ENCODE measurements at places on chromosomes 1 and 21. TPM values are rescaled to one million over a fixed set of nuclear protein-coding genes. Genes with fewer than 3 reads are reported as not detected.

GRCh38 chr1:81071072-81071858, 729.5 kb upstream of the ADGRL2 start:
- no peak for DNase-seq

GRCh38 chr1:31663622-31664452, 19.2 kb upstream of the PEF1 start:
- DNase-seq: peak; percentile 79

KHDRBS1 gene
- polyA plus RNA-seq: 132 TPM

- DNase-seq: peak; percentile 20
These were observed 110.7 kb downstream of the SIPA1L2 start for GRCh38 chr1:232519186-232519585.

DNA sequence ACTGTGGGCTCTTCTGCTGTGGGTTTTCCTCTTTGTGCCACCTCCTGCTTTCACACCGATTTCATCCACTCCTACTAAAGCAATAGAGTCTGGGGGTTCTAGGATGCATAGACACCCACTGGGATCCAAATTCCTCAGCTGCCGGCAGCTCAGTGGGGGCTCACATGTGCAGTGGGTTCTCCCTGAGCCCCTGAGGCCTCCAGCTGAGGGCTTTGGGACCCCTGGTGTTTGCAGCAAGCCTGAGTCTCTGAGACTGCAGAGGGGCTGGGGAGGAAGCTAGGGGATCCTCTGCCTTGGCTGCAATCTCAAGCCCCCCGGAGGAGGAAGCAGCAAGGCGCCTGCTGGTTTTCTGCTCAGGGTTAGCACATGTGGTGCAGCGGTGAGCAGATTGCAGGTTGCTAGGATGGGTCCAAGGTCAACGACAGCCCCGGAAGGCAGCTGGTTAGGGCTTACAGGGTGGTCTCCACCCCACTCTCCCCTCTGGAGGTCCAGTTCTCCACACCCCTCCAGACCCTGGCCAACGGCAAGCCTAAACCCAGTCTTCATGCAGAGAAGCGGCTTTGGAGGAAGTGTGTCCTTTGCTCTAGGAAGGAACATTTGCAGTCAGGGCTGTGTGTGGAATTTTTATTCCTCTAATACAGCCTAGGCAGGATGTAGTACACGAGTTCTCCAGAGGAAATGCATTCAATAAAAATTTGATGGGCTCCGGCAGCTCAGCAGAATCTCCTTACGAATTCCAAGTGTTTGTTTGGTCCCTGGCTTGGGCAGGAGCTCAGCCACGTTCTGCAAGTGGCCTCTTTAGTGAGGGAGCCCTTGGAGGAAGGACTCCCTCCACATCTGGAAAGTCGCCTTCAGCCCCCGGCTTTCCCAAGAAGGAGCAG, 269.1 kb upstream of the VAMP3 start:
- no peak for DNase-seq

- no peak for DNase-seq
These were observed 44.2 kb downstream of the MAP3K7CL start for GRCh38 chr21:29174607-29175013.

- no peak for DNase-seq
These were observed 15.5 kb upstream of the SNX27 start for GRCh38 chr1:151596166-151596953.

GRCh38 chr1:153352523-153352922, 3.9 kb upstream of the PGLYRP4 start:
- DNase-seq: peak; percentile 70

- DNase-seq: no peak
These were observed 144.6 kb upstream of the HMGB4 start for GRCh38 chr1:33719326-33719725.

CITED4 gene
- polyA plus RNA-seq: 1.3 TPM

DNA sequence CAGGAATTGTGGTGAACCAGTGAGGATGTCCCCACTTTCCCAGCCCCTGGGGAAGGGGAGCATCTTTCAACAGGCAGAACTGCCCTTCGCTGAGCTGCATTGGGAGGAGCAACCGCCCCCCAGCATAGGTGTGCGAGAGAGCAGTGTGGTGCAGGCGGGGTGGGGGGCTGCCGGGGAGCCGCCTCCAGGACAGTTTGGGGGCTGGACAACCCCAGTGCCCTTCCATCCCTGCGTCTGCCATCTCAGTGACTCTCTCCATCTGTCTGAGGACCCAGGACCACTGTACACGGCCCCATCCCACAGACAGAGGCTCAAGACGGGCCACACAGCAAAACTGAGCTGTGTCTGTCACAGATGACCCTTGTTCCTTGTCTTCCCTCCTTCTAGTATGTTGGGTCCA, 14.2 kb downstream of the PODN start:
- DNase-seq: no peak

C1orf167 gene
- 10.7 TPM for polyA plus RNA-seq

IRF6 gene
- polyA plus RNA-seq: 0.75 TPM

FBXO2 gene
- 0.50 TPM for polyA plus RNA-seq

- DNase-seq: no peak
These were observed 80.9 kb upstream of the SYT6 start for GRCh38 chr1:114234408-114235124.

TPTE gene
- not detected for polyA plus RNA-seq

DNA sequence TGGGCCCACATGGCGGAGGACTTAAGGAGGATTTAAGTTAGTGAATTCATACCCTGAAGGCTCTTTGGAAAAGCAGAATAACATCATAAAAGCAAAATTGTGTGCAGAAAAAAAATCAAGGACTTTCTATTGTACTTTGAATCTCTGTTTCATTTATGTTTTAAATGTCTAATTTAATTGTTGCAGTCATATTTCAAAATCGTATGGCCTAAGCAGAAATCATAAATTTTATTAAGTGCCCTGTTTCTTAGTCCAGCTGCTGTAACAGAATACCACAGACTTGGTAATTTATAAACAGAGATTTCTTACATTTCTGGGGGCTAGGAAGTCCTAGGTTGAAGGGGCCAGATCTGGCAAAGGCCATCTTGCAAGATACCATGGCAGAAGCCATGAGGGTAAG, 555.6 kb downstream of the LTN1 start:
- DNase-seq: no peak

GRCh38 chr1:214476229-214476985, 75.0 kb downstream of the PTPN14 start:
- no peak for DNase-seq

GRCh38 chr1:222889440-222889839, 74.6 kb downstream of the DISP1 start:
- DNase-seq: no peak

MTARC1 gene
- 5.9 TPM for polyA plus RNA-seq

GRCh38 chr21:33734291-33734690, 92.0 kb downstream of the ITSN1 start:
- no peak for DNase-seq

GRCh38 chr1:224082146-224082545, 31.8 kb upstream of the FBXO28 start:
- no peak for DNase-seq

GRCh38 chr1:203797948-203798655, 2.7 kb downstream of the ZBED6 start:
- DNase-seq: no peak

OPTC gene
- not detected for polyA plus RNA-seq

DNA sequence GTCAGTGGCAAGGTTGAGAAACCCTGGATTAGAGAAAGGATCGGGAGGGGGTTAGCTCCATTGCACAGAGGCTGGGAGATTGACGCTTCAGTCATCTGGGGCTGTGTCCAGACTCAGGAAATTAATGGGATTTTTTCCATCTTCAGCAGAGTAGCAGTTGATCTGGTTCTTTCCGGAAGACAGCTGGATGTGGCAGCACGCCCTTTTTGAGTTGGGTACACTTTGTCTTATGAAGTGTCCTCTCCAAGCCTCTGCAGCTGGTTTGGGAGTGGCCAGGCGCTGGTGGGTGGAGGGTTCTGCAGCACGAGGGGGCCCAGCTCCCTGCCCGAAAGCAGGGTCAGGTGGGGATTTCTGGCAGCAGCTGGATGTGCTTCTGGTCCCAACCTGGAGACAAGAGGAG, 95.1 kb downstream of the TAS1R2 start:
- DNase-seq: peak; percentile 79

GRCh38 chr1:11026052-11026451, 13.6 kb downstream of the TARDBP start:
- DNase-seq: no peak

DNA sequence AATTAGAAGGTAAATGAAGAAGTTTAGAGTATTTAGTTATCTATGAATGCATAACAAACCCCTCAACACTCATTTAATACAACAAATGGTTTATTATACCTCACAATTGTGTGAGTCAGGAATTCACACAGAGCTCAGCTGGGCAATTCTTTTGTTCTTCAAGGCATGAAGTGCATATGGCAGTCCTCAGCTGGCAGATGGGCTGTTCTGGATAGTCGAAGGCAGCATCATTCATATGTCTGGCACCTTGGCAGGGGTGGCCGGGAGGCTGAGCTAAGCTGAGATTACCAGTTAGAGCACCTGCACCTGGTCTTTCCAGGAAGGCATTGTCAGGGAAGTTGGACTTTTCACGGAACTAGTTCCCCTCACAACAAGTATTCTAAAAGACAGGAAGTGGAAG, 286.2 kb upstream of the DUSP10 start:
- no peak for DNase-seq

Data from muscle of back (tissue), 13 donors.